ENCODE measurements at places on chromosomes 1 and 21. TPM values are rescaled to one million over a fixed set of nuclear protein-coding genes. Genes with fewer than 3 reads are reported as not detected.

DNA sequence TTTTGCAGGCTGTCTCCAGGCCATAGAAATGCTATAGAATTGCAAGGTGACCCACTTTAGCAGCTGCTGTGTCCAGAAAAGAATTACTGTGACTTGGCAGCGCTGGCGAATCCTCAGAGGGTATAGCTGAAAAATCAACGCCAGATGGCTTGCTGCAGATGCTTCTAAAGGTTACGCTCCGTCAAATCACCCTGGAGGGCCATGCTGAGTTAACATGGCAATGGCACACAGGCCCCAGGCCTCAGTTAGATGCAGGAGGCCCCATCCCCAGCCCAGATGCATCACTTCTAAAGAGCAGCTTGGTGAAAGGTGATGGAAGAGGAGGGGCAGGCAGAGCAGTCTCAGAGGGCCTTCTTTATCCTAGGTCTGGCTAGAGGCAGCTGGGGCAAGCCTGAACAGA is 18.0 kb downstream of the KIAA1614 start:
- H3K36me3 ChIP-seq = peaks cover 49% of the 10 kb centered on the region
- H3K27me3 ChIP-seq = no peaks in the 10 kb centered on the region
- DNase-seq = no peak
- H3K4me1 ChIP-seq = peaks cover 29% of the 10 kb centered on the region
- no peak overlapping the region for H3K4me3 ChIP-seq
- no peak overlapping the region for H3K27ac ChIP-seq

GRCh38 chr1:163439471-163439870 is 117.7 kb downstream of the NUF2 start:
- H3K4me1 ChIP-seq = no peaks in the 10 kb centered on the region
- H3K4me3 ChIP-seq = no peak overlapping the region
- no peaks in the 10 kb centered on the region for H3K27me3 ChIP-seq
- no peak overlapping the region for H3K27ac ChIP-seq

- no peak overlapping the region for H3K27ac ChIP-seq
- no peaks in the 10 kb centered on the region for H3K4me1 ChIP-seq
- no peaks in the 10 kb centered on the region for H3K27me3 ChIP-seq
- H3K36me3 ChIP-seq = no peaks in the 10 kb centered on the region
- DNase-seq = no peak
- H3K4me3 ChIP-seq = no peak overlapping the region
Observed at GRCh38 chr1:53754484-53755312, 15.7 kb upstream of the GLIS1 start.

GRCh38 chr1:219581344-219581743 is 31.6 kb downstream of the ZC3H11B start:
- no peaks in the 10 kb centered on the region for H3K36me3 ChIP-seq
- H3K27ac ChIP-seq = no peak overlapping the region
- no peaks in the 10 kb centered on the region for H3K4me1 ChIP-seq
- H3K4me3 ChIP-seq = no peak overlapping the region
- no peaks in the 10 kb centered on the region for H3K27me3 ChIP-seq

The LIN28A gene
- total RNA-seq = not detected

- H3K27me3 ChIP-seq = no peaks in the 10 kb centered on the region
- H3K4me3 ChIP-seq = peak overlapping the region; percentile 88
- DNase-seq = no peak
- H3K4me1 ChIP-seq = peaks cover 44% of the 10 kb centered on the region
- H3K36me3 ChIP-seq = peaks cover 11% of the 10 kb centered on the region
Observed at GRCh38 chr1:100265562-100265930, 470 bp upstream of the RTCA start.

- H3K4me1 ChIP-seq = peaks cover 15% of the 10 kb centered on the region
- no peak overlapping the region for H3K27ac ChIP-seq
- H3K36me3 ChIP-seq = no peaks in the 10 kb centered on the region
- DNase-seq = no peak
- no peaks in the 10 kb centered on the region for H3K27me3 ChIP-seq
Observed at GRCh38 chr1:30762152-30762929, 4.8 kb upstream of the LAPTM5 start.

GRCh38 chr1:162353702-162354101 is 23.0 kb downstream of the SPATA46 start:
- no peak for DNase-seq
- no peak overlapping the region for H3K4me3 ChIP-seq
- peaks cover 12% of the 10 kb centered on the region for H3K36me3 ChIP-seq
- H3K4me1 ChIP-seq = no peaks in the 10 kb centered on the region

- H3K27ac ChIP-seq = no peak overlapping the region
- no peaks in the 10 kb centered on the region for H3K36me3 ChIP-seq
- DNase-seq = no peak
Observed at GRCh38 chr1:192844360-192844759, 35.5 kb downstream of the RGS2 start.

DNA sequence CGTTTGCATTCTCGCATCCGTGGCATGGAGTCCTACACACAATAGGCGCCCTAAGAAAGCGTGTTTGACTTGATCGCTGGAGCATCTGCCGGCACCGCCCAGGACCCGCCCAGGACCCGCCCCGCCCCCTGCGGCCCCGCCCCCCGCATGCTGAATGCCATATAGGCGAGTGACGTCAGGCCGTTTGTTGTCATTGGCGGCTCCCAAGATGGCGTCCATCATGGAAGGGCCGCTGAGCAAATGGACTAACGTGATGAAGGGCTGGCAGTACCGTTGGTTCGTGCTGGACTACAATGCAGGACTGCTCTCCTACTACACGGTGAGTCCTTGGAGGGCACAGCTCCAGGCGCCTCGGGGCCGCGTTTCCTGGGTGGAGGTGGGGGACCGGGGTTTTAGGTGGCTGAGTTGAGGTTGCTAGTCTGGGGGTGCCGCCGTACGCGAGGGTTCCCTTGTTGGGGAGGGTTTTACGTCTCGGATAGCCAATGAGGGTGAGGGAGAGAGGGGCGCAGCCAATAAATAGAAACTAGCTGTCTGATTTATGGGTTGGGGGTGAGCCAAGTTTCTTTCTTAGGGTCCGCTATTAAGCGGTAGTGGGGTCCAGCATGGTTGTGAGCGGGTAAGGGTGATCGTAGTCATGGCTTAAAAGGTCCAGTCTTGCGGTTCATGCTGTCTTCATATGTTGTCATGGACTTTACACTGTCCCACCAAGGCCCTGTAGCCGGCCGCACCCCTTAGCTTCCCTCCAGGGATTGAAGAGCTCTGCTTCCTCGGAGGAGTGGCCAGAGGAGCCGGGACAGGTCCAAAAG is at the start of gene OSBPL9:
OSBPL9 (plus strand) TSS at position 190 of the 806 bp plus-strand sequence; CDS start at position 209, 19 bp downstream.
- H3K36me3 ChIP-seq = no peaks in the 10 kb centered on the region
- no peaks in the 10 kb centered on the region for H3K27me3 ChIP-seq
- peak within 1 kb of the TSS; percentile 94 for H3K27ac ChIP-seq
- peak; percentile 99 for DNase-seq
- peaks cover 77% of the 10 kb centered on the region for H3K4me1 ChIP-seq

DNA sequence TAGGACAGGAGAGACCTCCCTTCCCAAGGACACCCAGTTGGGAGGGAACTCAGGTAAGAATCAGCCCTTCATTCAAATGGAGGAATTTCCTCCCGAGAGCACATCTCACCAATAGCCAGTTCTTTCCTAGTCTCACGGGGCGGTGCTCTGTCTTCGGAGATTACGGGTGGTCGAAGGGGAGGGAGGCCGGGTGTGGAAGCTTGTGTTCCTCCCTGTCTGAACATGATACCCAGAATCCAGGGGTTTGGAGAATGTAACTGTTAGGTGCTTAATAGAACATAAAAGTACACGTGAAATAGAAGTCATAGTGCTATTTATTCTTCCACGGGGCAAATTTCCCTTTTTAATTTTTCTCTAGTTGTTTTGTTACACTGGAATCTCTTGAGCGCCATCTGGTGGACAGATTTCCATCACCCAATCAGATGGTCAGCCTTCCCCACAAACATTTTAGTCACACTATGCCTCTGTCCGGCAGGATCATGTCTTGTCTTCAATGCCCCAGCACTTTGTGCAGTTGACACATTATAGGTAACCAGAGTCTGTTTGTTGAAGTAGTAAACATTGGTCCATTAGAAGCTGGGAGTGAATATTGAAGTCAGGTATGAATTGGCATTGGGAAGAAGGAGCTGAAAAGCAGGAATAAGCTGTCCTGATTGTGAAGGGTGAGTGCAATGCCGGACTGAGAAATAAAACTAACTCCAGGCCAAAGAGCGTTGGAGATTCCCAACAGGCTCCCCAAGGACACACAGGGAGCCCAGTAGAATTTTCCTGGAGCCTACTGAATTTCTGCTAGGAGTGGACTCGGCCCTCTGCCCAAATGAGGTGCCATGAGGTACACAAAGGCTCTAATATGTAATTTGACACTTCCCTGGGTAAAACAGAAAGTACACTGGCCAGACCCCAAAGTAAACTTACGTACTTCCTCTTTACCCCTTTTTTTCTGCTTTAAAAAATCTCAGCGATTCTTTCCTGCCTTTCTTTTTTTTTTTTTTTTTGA is 27.6 kb upstream of the ZNF697 start:
- peak overlapping the region; percentile 62 for H3K27ac ChIP-seq
- H3K36me3 ChIP-seq = no peaks in the 10 kb centered on the region
- peak; percentile 97 for DNase-seq
- peaks cover 11% of the 10 kb centered on the region for H3K4me1 ChIP-seq
- peak overlapping the region; percentile 47 for H3K4me3 ChIP-seq

GRCh38 chr1:178724728-178725465 is at the start of gene RALGPS2:
RALGPS2 (plus strand) TSS chr1:178725244; CDS start chr1:178776765, 51,521 bp downstream.
- H3K27ac ChIP-seq = peak within 1 kb of the TSS; percentile 78
- no peaks in the 10 kb centered on the region for H3K36me3 ChIP-seq
- peaks cover 21% of the 10 kb centered on the region for H3K4me1 ChIP-seq
- H3K4me3 ChIP-seq = peak within 1 kb of the TSS; percentile 97

DNA sequence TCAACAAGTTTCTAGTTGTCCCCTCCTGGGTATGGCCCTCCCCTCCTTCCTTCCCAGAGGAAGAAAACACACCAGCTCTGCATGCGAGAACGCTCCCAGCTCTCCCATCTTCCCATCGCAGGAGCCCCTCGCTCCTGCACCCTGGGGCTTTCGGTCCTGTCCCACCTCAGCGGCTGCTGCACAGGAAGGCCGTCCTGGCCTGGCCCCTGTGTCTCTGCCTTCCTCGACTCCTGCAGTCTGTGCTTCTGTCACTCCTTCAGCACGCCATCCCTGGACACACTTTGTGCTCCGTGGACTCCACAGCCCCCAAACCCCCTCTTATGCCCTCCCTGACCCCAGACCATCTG is 23.2 kb downstream of the KRTAP10-1 start:
- no peak overlapping the region for H3K27ac ChIP-seq
- no peak for DNase-seq
- H3K27me3 ChIP-seq = no peaks in the 10 kb centered on the region
- H3K36me3 ChIP-seq = no peaks in the 10 kb centered on the region

- H3K4me3 ChIP-seq = no peak overlapping the region
- no peaks in the 10 kb centered on the region for H3K36me3 ChIP-seq
- peaks cover 6% of the 10 kb centered on the region for H3K4me1 ChIP-seq
- H3K27ac ChIP-seq = no peak overlapping the region
Observed at GRCh38 chr1:17232759-17233661, 15.9 kb upstream of the PADI3 start.

GRCh38 chr1:227451954-227452353 is 111.4 kb upstream of the ZNF678 start:
- no peaks in the 10 kb centered on the region for H3K36me3 ChIP-seq
- no peak overlapping the region for H3K4me3 ChIP-seq
- peaks cover 55% of the 10 kb centered on the region for H3K27me3 ChIP-seq

DNA sequence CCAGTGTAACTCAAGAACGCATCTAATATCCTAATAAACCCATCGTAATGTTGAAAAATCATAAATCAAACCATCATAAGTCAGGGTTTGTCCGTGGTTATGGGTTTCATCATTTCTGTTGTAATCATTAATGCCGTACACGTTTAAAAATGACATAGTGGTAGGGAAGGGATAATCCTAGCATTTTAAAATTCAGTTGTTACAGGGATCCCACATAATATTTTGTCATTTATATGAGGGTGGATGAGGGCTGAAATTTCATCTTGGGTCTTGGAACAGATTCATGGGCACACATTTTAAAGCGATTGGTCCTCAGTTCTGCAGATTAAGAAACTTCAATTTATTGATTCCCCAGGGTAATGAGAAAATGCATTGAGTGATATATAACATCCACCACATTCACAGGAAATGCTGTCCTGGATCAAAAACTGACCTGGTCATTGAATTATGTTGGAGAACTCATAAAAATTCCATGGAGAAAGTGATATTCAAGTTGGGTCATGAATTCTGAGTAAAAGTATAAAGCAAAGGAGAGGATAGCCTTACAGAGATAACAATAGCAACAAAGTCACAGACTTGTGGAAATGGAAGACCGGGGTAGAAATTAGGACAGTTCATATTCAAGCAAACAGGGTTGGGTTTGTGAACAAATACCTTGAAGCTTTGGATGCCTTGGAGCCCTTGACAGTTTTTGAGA is 1527.3 kb upstream of the TPTE start:
- no peaks in the 10 kb centered on the region for H3K36me3 ChIP-seq
- DNase-seq = peak; percentile 86
- peaks cover 12% of the 10 kb centered on the region for H3K27me3 ChIP-seq
- H3K27ac ChIP-seq = no peak overlapping the region
- H3K4me3 ChIP-seq = no peak overlapping the region

GRCh38 chr1:108057541-108057940 is 92.6 kb upstream of the VAV3 start:
- H3K4me1 ChIP-seq = peaks cover 5% of the 10 kb centered on the region
- no peaks in the 10 kb centered on the region for H3K36me3 ChIP-seq
- DNase-seq = no peak
- H3K27me3 ChIP-seq = no peaks in the 10 kb centered on the region

DNA sequence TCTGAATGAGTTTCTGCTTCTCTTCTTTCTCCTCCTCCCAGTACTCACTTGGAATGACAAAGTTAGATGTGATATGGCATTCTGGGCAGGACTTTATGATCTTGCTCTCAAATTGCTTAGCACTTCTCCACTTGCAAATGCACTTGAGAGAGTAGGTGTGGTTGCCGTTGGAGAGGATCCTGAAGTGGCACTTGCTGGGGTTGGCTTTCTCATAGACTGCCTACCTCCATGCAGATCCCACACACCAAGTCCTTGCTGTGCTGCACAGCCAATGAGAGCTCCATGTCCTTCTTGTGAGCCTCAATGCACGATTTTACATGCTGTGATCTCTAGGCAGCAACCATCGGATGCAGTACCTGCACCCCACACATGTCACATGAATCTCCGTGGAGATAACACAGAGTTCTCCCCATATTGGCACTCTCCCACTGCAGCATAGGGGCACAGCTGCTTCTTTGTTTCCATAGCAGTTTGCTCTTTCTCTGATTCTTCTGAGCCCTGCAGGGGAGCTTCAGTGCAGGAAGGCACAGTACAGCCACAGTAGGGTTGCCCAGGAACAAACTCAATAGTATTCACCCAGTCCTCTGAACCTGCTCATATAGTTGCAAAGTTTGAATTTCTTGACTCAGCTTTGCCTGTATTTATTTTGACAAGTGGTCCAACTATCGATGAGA is 45.2 kb downstream of the ZNF691 start:
- H3K27me3 ChIP-seq = no peaks in the 10 kb centered on the region
- no peaks in the 10 kb centered on the region for H3K4me1 ChIP-seq
- no peak overlapping the region for H3K27ac ChIP-seq
- no peak for DNase-seq

DNA sequence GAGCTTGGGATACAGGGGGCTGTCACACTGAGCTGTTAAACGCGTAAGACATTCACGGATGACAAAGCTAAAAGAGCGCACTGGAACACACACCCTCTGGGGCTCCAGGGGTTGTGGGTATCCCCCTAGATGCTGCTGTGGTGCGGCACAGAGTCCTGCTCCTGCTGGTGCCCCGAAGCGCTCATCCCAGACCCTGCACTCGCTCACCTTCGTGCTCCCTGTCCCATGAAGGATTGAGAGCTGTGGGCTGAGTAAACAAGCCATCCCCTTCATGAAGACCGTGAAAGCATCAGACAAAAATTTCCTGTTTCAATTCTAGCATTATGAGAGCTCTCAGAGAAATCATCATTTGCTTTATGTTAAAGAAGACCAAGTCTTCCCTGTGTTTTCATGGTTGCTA is 463.5 kb upstream of the ADGRL2 start:
- no peaks in the 10 kb centered on the region for H3K36me3 ChIP-seq
- no peaks in the 10 kb centered on the region for H3K27me3 ChIP-seq
- no peaks in the 10 kb centered on the region for H3K4me1 ChIP-seq
- no peak for DNase-seq
- no peak overlapping the region for H3K4me3 ChIP-seq
- no peak overlapping the region for H3K27ac ChIP-seq
